AG20443 (cell line): ENCODE measurements at places on chromosomes 13 and 19.

DNA sequence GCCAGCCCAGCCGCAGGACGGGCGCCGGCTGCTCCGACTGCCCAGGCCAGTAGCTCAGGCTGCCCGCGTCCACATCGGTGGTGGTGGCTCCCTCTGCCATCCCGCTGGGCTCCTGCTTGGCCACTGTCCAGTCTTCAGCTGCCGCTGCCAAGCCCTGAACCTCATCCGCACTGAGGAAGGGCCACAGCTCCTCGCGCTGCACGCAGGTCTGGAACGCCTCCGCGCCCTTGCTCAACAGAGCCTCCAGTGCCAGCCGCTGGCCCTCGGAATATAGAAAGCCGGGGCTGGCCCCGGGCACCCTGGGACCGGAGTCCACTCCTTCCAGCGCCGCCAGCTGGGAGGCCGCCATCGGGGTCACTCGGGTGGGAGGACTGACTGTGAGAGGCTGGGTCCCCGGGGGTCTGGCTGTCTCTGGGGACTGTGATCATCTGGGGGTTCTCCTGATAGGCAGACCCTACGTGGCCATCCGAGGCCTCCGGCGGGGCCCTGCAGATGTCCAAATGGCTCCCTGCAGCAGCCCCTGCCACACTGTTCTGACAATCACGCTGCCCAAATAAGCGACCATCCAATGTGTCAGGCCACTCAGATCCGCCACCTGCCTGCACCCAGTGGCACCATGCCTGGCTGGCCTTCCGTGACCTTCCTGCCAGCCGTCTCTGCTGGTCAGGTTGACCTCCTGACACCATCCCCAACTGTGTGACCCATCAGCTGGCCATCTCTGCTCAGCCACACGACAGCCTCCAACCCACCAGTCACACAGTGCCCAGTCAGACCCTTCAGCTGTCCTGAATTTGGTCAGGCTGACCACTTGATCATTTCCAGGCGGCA lies 1.6 kb downstream of the FAM83E start:
- DNase-seq: no peak

DNA sequence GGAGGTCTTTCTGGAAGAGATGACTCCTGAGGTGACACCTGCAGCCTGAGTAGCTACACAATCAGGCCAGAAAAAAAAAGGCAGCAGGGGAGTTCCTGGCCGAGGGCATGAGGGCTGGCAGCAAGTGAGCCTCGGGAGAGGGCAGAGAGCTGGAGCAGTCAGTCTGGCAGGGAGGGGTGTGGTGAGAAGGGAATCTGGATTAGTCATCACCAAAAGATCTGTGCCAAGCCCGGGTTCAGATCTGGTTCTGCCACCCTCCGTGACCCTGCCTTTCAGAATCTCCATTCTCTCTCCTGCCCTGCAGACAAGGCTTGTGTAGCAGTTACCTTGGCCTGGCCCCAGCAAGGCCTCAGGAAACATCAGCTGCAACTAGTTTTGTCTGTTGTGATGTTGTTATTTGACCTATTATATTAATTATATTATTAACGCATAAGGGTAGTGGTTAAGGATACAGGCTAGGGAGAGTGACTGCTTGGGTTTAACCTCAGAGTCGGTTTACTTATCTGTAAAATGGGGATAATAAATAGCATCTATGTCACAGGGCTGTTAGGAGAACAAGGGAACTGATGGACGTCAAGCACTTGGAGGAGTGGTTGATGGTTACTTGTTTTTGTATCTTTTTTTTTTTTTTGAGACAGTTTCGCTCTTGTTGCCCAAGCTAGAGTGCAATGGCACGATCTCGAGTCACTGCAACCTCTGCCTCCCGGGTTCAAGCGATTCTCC lies 2.7 kb upstream of the CAPNS1 start:
- DNase-seq: peak; percentile 80

DNA sequence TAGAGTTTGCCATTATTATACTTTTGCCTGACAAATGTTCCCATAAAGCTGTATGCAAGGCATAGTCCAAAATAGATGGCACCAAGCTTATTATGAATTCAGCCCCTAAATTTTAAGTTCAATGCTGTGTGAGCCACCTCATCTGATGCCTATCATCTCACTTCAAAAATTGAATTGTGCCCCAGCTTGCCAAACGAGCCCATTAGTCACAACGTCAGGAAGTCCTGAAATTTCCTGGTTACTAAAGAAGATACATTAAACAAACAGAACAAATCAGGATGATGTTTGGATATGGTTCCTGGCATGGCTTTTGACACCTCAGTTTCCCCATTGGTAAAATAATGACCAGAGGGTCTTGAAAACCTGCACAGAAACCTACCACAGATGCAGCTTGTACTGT lies 147.5 kb upstream of the SOX21 start:
- DNase-seq: no peak

DNA sequence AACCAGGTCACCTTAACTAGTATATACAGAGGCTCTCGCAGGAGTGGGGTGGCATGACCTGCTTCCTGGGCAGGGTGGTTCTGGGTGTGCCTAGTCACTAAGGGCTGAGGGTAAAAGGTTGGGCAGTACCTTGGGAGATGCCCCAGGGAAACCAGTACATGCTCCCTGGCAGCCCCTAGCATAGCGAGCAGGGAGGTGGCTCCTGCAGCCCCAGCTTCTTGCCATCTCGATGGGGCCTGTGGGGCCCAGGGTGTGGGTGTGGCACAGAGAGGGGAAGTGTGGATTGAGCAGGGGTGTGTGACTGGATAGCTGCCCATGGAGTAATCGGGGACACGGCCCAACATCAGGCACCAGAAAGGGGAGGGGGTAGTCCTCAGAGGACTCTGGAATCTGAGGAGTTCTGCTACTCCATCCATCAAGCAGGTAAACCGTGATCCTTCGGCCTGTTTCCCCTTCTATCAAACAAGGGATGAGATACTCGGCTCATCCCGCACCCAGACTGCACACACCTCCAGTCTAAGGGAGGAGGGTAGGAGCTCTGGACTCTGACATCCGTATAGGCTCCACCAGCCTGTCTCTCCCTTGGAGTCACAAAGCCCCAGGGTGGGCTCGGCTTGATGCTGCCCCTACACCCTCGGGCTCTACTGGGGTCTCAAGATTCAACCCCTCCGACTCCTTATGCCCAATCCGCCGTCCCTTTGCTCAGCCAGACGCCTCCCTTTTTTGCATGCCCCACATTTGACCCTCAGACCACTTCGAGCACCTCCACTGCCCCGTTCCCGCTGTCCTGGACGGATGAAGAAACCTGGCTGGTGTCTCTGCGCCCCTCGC lies 1.1 kb downstream of the ZBTB45 start:
- no peak for DNase-seq

- no peak for DNase-seq
Observed at GRCh38 chr13:31956980-31957644, 74.5 kb upstream of the FRY start.

GRCh38 chr13:50955241-50955640 lies 45.6 kb downstream of the RNASEH2B start:
- DNase-seq: no peak

- DNase-seq: no peak
Observed at GRCh38 chr19:49084206-49085019, 838 bp upstream of the SNRNP70 start.

DNA sequence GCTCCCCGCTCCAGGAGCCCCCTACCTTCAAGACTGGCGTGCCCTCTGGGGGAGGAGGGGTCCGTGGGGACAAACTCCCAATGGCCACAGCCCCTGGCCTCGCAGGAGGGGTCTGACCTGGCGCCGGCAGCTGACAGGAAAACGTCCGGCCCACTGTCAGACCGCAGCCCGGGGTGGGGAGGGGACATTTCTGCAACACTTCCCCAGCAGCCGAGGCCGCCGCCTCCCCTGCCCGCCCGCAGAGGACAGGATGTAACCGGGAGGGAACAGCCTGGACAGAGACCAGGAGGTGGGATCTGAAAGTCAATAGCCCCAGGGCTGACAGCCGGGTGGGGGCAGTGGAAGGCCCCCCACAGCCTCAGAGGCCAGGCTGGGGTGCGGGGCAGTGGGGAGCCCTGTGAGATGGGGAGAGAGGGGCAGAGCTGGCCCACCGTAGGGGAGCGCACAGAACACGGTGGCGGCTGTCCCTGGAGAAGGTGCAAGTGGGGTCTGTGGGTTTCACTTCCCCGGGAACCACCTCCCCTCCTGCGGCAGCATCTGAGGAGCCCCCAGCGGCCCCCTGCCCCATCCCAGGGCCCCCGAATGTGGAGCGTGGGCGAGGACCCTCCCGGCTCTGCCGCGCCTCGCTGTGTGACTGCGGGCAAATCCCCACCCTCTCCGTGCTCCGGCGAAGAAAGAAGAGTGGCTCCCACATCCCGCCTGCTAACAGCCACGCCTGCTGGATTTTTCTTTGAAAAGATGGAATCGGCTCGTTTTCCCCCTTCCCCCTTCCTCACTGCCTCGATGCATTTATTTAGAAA lies at the start of gene PEAK3:
TSS of gene PEAK3 (minus strand) at position 114 of the 800 bp plus-strand sequence. CDS start 1,244 bp downstream, outside the sequence.
- DNase-seq: no peak
